ENCODE measurements at places on chromosomes 2 and 18. TPM values are rescaled to one million over a fixed set of nuclear protein-coding genes. Genes with fewer than 3 reads are reported as not detected.

PPM1B gene
- total RNA-seq, result 28.4 TPM

COL3A1 gene
- 0.15 TPM for total RNA-seq

COLEC11 gene
- total RNA-seq, result 0.63 TPM

PSMA8 gene
- not detected for total RNA-seq

FAM98A gene
- total RNA-seq, result 99.8 TPM

TNFAIP6 gene
- 1.2 TPM for total RNA-seq

FAM124B gene
- not detected for total RNA-seq

ALK gene
- total RNA-seq, result not detected

LONRF2 gene
- 3.5 TPM for total RNA-seq

BOLL gene
- total RNA-seq, result not detected

CDCA7 gene
- 48.9 TPM for total RNA-seq

PLCD4 gene
- total RNA-seq, result 0.29 TPM

STARD6 gene
- total RNA-seq, result not detected

SERPINB13 gene
- not detected for total RNA-seq

PFN4 gene
- 1.6 TPM for total RNA-seq

ECEL1 gene
- total RNA-seq, result 0.16 TPM

SGPP2 gene
- total RNA-seq, result 0.55 TPM

AGXT gene
- total RNA-seq, result not detected

CCDC141 gene
- not detected for total RNA-seq

SP9 gene
- 2.2 TPM for total RNA-seq

EVX2 gene
- total RNA-seq, result not detected

FAM237A gene
- not detected for total RNA-seq

SLC9A4 gene
- total RNA-seq, result not detected

CXCR1 gene
- total RNA-seq, result not detected

CASP10 gene
- 2.0 TPM for total RNA-seq

ALPP gene
- 5.3 TPM for total RNA-seq

RAB17 gene
- total RNA-seq, result 0.36 TPM

SLC19A3 gene
- 2.3 TPM for total RNA-seq

DHRS9 gene
- 3.5 TPM for total RNA-seq

CNOT9 gene
- total RNA-seq, result 39.2 TPM

ANKRD12 gene
- total RNA-seq, result 4.8 TPM

AOX1 gene
- 4.3 TPM for total RNA-seq

TYMS gene
- 166 TPM for total RNA-seq

MLPH gene
- total RNA-seq, result 318 TPM

STAT4 gene
- total RNA-seq, result 3.9 TPM

PROC gene
- 4.6 TPM for total RNA-seq
